Breast epithelium (tissue), 4 donors: ENCODE measurements at places on chromosomes 13 and 19. TPM values are rescaled to one million over a fixed set of nuclear protein-coding genes. Genes with fewer than 3 reads are reported as not detected.

DNA sequence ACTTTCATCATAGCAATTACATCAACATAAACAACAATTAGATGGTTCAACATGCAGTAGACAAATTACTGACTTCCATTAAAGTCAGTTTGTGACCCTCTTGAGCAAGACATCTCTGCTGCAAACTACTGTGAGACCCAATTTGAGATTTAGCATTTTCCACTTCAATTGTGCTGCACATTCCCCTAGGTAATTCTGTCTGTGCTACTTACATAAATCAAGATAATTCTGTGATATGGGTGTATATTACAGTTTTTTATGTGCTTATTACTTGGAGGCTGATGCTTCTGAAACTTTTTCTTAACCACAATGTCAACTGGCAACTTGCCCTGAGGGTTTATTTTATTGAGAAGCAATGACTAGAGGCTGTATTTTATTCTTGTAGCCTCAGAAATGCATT is 1714.4 kb downstream of the OLFM4 start:
- no peak for DNase-seq

DNA sequence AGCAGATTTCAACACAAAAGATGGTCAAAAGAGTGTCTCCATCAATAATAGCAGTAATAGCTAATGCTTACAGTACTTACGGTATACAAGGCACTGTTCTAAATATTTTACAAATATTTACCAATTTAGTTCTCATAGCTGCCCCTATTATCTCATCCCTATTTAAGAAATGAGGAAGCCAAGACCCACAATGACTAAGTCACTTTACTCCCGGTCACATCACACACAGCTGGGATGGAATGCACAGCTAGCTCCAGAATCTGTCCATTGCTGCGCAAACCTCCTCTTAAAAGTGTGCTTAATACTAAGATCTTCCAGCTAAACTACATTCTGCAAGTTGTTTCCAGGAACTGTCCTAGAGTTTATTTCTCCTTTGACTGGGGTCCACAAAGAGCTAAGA is 63.4 kb downstream of the RAP2A start:
- no peak for DNase-seq

- no peak for DNase-seq
Measured at GRCh38 chr19:49020931-49021895, 2.9 kb downstream of the CGB3 start.

Gene ZNF724
- 2.0 TPM for total RNA-seq
